Right renal cortex interstitium (tissue), 3 donors: ENCODE measurements at places on chromosomes 7 and 10. TPM values are rescaled to one million over a fixed set of nuclear protein-coding genes. Genes with fewer than 3 reads are reported as not detected.

DNA sequence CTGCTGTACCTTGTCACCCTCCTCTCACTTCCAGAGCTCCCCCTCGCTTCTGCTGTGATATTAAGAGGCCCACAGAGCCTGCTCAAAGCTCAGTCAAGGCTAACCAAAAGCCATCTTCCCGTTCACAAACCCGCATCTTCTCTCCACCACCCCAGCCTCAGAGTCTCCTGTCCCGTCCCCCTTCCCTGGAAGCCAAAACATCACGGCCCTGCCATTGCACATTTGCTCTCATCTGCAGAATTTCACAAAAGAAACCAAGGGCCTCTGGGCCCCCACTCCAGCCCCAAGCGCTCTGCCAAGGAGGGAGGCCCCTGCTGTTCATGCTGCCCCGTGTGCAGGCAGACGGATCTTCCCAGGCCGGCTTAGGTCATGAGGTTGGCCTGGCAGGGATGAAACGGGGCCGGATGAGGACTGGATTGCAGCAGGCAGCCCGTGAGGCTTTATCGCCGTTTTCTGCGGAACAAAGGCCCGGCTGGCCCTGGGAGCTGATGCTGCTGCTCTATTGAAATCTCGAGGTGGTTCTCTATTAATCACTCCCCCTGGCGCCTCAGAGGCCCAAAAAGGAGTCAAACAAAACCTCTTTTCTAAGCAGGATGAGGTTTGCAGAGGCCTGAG lies 31.6 kb upstream of the FOXK1 start:
- DNase-seq = no peak

- no peak for DNase-seq
Measured at GRCh38 chr10:128861018-128861901, 605.8 kb upstream of the MGMT start.

- DNase-seq = no peak
Measured at GRCh38 chr7:151425670-151426440, 14.1 kb downstream of the CRYGN start.

WIPF3 gene
- polyA plus RNA-seq = 4.6 TPM

KCND2 gene
- 2.2 TPM for polyA plus RNA-seq

DNA sequence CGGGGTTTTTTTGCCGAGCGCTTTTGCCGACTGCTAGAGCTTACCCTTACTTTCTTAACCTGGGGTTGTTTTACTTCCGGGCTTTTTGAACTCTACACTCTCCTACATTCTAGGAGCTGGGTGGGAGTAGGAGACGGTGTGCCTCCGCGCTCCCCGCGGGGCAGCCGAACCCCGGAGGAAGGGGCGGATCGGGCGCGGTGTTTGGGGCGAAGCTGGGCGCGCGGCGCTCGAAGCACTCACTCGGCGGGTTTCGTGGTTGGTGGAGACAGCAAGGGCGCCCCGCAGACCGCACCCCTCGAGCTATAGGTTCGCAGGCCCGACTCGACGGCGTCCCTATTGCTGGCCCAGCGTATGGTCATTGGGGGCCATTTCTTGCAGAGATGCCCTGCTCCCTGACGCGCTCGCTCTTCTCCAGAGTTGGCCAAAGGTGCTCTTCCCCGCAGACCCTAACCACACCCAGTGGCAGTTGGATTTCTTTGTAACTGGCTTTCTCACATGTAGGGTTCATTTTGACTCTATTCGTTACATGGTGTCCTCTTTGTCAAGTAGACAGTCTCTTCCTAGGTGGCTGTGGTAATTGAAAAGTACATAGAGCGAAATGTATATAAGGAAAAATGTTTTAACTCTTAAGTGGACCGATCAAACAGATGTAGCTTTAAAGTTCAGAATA lies 364 bp downstream of the ZNF518A start:
- peak; percentile 65 for DNase-seq

CALHM1 gene
- 0.07 TPM for polyA plus RNA-seq

DNA sequence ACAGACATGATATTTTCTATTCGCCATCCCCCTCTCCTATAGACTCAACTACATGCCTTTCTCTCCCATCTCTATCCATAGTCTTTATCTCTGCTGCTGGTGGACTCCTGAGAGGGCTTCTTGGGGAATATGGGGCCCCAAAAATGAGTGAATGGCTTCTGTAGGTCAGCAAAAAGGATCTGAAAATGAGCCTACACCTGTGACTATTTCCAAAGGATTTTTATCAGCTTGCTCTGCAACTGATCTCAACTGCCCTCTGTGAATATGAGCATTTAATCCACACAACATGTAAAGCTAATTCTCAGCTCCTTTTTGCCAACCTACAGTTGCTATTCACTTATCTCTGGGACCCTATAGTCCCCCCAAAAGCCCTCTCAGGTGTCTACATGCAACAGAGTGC lies 36.2 kb downstream of the PRSS2 start:
- DNase-seq = no peak

DNA sequence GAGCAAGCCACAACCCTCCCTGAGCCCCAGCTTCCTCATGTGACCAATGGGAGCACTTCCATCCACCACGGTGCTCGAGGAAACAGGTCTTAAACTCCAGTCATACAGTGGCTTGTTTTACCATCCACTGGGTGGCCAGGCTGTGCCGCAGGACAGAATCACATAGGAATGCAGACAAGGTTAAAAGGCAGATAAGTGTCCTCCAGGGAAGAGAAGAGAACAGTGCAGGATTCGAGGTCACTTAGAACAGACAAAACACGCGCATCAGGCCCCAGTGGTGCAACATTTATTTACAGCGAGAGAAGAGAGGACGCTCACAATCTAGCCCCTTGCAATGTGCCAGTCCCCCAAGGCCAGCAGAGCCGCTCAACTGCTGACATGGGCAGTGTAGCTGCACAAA lies 92.8 kb downstream of the TMEM130 start:
- no peak for DNase-seq

PROSER2 gene
- 6.1 TPM for polyA plus RNA-seq

GRCh38 chr7:154584352-154585252 lies 418.3 kb downstream of the PAXIP1 start:
- DNase-seq = no peak

GOLGA7B gene
- 0.42 TPM for polyA plus RNA-seq

GRCh38 chr10:113278664-113279063 lies 274.2 kb upstream of the HABP2 start:
- DNase-seq = no peak

DNA sequence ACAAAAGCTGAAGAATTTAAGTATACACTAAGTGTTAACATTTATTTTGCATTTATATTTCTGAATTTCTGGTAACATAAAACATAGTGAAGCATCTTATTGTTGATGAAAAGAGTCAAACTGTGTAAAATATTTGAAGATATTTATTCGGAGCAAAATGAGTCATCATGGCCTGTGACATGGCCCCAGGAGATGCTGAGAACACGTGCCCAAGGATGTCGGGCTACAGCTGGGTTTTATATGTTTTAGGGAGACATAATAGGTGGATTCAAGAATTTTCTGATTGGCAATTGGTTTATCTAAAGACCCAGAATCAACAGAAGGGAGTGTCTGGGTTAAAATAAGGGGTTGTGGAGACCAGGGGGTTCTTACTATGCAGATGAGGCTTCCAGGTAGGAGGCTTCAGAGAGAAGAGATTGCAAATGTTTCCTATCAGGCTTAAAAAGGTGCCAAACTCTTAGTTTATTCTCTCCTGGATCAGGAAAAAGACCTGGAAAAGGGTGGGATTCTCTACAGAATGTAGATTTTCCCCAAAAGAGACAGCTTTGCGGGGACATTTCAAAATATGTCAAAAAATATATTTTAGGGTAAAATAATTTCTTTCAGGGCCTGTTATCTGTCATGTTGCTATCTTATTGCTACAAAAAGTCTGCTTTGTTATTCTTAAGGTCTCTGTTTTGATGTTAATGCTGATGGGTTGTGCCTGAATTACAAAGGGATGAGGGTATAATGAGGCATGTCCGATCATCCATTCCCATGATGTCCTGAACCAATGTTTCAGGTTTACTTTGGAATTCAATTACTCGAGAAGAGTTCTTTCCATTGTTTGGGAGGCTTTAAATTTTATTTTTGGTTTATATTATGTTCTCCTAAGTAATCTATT lies 74.5 kb downstream of the VWDE start:
- no peak for DNase-seq

GRCh38 chr10:30422981-30423654 lies 10.9 kb upstream of the MAP3K8 start:
- DNase-seq = peak; percentile 54

ANKRD1 gene
- 0.89 TPM for polyA plus RNA-seq
